ENCODE measurements at places on chromosomes 5 and 9. TPM values are rescaled to one million over a fixed set of nuclear protein-coding genes. Genes with fewer than 3 reads are reported as not detected.

DNA sequence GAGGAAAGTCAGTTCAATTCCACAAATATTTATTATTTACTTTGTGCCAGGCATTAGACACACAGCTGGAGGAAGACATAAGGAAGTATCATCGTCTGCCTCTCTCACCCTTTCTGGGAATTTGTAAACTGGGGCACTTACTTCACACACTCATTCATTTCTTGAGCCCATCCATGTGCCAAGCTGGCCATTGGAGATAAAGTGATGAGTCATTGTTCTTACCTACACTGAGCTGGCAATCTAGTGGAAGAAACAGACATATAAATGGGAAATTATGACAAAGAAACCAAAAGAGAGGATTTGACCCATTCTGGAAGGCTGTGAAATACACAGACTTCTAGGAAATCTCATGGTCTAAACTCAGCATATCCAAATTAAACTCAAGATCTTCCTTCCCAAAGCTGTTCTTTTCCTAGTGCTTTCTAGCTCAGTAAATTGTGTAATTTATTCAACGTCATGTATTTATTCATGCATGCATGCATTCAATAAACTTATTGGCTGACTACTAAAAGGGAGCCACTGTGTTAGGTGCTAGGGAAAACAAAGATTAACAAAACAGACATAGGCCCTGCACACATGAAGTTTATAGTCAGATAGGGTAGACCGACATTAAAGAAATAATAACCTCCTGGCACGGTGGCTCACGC is 65.3 kb downstream of the SH3RF2 start:
- no peak for DNase-seq

DNA sequence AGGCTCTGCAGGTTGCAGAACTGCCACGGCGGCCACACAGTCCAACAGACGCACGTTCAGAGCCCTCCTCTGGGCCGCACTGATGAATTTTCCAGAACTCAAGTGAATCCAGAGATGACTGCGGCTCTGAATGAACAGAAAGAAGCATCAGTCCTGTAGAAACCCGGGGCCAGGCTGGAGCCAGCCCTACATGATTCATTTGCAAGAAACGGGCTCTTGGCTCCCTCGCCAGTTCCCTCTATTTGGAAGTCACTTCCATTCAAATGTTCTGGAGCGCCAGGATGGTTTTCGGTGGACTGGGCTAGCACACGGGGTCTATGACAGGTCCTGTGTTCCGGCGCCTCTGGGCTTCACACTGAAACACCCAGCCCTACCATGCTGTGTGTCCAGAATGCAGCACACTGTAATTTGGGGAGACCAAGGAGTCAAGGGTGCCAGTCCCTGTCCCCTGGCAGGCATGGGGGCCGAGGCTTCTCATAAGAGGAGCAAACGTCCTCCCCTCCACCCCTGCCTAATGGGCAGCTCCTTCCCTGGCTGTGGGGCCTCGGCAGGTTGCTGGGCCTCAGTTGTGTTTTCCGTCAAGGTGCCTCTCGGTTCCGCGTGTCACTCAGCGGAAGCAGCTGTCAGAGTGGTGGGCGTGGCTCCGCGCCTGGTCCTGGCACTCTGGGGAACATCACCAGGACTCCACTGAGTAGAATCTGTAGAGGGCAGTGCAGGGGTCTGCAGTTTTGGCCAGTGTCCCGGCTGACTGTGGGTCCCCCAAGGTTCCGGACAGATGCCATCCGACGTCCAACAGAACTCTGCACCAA is 18.1 kb upstream of the COL5A1 start:
- no peak for DNase-seq

- no peak for DNase-seq
These were observed 368.2 kb downstream of the TMEM161B start for GRCh38 chr5:87900419-87900818.

DNA sequence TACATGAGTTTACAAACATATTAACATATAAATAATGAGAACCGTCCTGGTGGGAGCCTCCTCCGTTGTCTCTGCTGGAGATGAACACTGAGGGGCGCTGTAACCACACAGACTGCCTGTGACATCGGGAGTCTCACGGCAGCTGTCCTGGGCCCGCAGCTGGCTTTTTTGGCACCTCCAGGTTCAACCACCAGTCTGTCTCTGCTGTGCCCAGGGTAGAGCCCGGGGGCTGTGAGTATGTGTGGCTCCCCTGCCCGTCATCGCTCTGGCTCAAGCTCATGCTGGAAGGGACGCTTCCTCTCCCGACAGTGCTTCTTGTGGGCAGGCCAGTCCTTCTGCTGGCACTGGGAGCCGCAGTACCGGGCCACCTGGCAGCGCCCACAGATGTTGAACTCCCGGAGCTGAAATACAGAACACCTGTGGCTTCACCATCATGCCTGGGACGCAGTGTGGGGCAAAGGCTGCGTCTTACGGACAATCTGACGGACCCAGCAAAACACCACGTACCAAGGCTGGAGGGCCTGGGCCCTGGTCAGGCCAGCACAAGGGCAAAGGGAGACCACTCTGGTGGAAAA is 3.6 kb upstream of the DPH7 start:
- DNase-seq: no peak

DNA sequence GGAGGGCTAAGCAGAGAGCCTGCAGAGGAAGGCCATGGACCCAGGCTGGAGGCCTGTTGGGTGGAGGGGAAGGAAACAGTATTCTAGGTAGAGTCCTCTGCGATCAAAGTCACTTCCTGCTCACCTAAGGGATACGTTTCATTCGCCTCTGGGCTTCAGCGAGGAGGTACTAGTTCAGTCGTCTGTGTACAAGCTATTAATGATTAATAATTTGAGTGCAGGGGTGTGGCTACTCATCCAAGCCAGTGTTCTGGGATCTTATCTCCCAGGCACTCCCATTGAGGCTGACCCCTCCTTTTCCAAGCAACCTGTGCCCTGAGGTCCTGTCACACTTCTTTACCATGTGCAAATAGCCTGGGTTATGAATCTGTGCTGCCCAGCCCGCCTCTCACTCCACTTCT is 25.2 kb downstream of the RALGPS1 start:
- DNase-seq: peak; percentile 51

Gene TMEM252
- 10.1 TPM for polyA plus RNA-seq

Gene NOXA1
- polyA plus RNA-seq: 12.3 TPM

Gene TMEM174
- polyA plus RNA-seq: 22.4 TPM

GRCh38 chr5:39323542-39323941 is 40.8 kb downstream of the C9 start:
- DNase-seq: no peak

DNA sequence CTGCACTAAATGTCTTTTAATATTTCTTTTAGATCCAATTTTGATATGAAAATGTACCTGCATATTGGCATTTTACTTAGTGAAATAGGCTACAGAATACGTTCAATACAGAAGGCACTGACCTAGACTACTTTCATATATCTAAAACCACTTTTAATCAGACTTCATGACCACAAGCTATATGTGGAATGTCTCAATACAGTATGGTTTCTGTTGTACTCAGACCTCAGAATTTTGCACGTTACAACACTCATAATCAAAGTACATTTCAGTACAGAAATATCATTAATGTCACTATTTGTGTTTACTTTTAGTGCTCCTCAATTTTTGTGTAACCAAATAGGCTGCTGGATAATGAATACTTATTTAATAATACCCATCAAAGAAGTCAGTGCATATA is 74.8 kb downstream of the MEF2C start:
- no peak for DNase-seq

Gene SPATA9
- 1.0 TPM for polyA plus RNA-seq

Gene GADD45G
- 4.8 TPM for polyA plus RNA-seq

Gene SHISAL2B
- not detected for polyA plus RNA-seq

Gene DBH
- 1.7 TPM for polyA plus RNA-seq

DNA sequence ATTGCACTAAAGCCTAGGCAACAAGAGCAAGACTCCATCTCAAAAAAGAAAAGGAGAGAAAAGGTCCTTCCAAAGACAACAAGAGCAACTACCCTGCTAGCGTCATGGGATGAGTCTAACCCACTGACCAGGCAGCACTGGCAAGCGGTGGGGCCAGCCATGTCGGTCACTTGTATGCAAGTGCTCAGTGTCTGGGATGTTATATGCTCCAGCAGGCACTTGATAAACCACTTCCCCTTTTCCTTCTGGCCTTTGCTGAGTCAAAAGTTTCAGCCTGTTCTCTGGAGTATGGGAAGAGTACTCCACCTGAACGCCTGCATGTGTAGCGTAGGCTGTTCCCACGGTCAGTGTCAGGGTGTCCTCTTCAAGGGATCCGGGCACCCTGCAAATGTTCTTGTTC is 9.2 kb upstream of the MXD3 start:
- no peak for DNase-seq

DNA sequence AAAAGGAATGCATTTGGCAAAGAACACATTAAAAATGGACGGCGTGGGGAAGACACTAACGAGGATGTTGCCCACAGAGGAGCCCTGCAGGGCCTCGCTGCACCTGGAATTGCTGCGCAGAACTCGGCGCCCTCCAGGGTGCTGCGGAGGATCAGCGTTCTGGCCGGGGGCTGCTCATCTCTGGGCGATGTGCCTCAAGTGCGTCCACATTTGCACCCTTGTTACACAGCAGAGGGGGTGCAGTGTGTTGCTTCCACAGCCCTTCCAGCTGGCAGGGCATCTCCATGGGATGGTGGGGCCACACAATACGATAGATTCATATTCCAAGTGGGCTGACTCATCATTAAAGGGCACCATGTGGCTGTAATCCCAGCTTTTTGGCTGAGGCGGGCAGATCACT is 63.1 kb downstream of the AK8 start:
- no peak for DNase-seq

Gene RRAGA
- polyA plus RNA-seq: 114 TPM

DNA sequence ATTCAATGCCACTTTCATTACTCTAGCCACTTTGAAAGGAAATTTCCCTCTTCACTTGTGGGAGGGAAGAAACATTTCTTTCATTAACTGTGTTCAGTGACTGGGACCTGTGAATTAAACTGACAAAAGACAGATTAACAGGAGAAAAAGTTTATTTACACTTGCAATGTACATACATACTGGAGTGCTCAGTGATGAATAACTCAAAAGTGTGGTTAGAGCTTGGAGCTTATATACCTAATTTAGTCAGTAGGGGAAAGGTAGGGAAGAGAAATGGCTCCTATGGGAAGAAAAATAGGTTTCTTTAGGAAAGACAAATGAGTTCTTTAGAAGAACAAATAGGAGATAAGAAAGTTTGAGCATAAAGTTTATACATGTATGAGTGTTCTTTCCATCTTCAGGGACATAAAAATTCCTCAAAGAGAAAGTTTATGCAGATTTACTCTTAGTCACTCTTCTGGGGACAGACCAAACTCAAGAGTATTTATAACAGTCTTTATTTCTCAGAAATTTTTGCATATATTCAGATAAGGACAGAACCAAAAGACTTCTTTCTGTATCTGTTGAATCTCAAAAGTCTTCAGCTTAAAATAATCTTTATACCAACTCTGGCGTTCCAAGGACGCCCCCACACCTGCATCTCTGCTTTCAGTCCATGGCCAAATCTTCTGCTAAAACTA is 120.0 kb upstream of the RAI14 start:
- DNase-seq: no peak

Measured in renal pelvis (tissue), 12 donors.